Cardiac septum (tissue), 1 donor: ENCODE measurements at places on chromosomes 3 and 15.

DNA sequence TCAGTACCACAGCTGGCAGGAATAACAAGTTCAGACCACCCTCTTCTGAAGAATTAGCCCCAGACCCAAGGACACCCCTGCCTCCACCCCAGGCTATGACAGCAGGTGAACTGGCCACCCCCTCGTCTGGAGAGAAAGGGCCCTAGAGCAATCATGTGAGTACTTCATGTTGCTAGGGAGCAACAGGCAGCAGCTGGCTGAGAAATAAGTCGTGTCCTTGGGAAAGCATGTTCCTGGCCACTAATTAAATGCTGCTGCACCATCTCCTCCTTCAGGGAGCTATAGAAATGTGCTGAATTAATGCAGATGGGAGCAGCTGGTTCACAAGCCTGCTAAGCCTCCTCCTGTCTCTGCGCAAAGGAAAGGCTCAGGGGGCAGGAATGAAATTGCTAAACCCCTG lies 31.5 kb downstream of the MRPS11 start:
- DNase-seq = no peak

DNA sequence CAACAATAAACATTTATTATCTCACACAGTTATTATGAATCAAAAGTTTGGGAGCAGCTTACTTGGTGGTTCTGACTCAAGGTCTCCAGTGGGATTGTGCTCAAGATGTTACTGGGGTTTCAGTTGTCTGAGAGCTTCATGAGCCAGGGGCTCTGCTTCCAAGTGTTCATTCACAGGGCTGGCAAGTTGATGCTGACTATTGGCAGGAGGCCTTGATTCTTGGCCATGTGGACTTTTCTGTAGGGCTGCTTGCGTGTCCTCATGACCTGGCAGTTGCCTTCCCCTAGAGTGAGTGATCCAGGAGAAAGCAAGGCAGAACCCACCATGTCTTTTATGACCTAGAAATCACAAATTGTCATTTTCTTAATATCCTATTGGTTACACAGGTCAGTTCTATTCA lies 87.2 kb upstream of the TNFAIP8L3 start:
- no peak for DNase-seq

DNA sequence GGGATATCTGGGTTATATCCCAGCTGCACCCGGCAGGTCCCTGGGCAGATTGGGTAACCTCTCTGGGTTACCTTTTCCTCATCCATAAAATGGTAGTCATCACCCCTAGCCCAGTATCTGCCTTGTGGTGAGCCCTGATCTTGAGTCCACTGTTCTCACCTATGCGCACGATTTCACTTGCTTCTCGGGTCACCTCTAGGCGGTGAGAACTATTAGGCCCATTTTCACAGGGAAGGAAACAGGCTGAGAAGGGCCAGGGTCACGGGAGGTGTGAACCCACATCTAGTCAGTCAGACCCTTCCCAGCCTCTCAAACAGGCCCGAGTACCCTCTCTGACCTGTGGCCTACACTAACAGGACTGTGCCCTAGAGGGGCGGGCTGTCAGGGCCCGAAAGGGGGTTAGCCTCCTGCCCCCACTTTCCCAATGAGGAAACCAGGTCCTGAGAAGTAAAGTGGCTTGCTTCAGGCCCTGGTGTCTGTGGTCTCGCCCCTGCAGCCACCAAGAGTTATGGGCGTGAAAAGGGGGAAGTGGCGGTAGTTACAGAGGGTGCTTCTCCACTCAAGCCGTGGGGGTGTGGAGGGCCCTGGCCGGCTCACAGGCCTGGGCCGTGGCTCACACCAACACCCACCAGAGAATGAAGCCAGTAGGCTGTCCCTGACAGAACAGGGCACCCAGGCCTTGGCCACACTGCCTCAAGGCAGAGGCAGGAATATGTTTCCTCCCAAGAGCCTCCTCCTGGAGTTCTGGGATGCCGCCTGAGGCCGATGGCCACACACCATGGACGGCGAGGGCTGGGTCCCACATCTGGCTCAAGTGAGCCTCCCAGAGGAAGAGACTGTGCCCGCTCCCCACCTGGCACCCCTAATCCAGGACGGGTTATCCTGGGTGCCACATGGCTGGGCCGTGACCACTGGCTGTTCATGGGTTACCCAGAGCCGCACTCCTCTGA lies 19.5 kb downstream of the PSTPIP1 start:
- no peak for DNase-seq

DNA sequence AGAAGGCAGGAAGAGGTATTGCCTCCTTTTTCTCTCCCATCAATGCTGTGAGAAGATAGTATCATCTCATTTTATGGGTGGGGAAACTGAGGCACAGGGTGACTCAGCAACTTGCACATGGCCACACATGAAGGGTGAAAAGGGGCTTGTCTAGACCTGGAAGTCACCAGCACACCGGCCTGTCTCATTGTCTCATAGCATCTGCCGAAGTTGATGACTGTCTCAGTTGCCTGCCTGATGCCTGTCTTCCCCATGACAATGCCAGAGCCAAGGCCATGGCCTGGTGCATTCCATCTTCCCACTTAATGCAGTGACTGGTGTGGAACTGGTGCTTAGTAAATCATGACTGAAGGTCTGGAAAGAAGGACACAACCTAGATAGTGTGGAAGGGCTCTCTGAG lies 27.9 kb upstream of the PRR23E start:
- no peak for DNase-seq

- DNase-seq = no peak
Measured at GRCh38 chr3:10725067-10725466, 91.0 kb upstream of the SLC6A11 start.

DNA sequence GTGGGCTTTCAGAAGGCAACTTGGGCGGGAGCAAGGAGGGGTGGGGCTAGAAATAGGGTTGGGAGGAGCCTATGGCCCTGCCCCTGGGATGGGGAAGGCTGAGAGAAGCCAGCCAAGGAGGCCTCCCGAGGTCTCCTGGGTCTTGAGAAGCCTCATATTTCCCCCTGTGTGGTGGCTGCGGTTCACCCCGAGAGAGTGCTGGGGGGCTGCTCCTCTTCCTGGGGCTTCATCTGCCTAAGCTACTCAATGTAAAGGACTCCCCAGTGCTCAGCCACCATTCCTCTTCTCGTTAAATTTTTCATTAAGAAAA lies 174.3 kb downstream of the SMAD6 start:
- DNase-seq = peak; percentile 70

- no peak for DNase-seq
Measured at GRCh38 chr3:31704591-31705179, 172.0 kb downstream of the STT3B start.

DNA sequence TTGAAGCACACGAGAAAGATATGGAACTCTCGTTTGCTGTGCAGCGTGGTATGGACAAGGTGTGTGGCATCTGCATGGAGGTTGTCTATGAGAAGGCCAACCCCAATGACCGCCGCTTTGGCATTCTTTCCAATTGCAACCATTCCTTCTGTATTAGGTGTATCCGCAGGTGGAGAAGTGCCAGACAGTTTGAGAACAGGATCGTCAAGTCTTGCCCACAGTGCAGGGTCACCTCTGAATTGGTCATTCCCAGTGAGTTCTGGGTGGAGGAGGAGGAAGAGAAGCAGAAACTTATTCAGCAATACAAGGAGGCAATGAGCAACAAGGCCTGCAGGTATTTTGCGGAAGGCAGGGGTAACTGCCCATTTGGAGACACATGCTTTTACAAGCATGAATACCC lies 1.2 kb downstream of the MKRN3 start:
- no peak for DNase-seq

DNA sequence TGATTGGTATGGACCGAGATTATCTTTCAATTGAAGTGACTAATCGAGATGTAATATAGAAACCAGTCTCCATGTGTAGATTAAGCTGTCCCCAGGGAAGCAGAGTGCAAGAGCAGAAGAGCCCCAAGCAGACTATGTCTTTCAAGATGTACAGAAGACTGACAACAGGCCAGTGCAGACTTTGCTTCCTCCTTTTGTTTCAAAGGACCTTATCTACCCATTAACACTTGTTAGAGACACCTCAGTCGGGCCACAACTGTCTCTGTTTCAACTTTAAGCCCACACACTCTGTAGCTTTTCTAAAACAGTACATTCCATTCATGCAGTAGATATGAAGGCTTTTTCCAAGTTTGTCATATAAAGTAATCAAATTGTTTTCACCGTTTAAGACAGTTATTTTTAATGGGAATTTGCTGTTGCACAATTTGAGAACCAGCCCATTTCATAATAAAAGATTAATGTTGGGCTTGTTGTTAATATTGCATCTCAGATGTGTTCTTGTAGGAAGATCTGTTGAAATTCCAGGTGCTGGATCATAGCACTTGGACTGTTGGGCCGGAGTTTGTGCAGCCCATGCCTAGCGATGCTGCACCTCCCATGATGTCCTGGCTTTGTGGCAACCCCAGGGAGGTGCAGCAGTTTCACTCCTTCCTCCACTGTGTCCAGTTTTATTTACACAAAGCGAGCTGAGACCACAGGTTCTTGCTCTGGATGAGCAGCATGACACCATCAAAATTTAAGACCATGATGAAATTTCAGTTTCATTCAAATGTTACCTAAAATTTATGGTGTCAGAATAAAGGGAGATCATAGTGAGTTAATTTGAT lies 12.4 kb downstream of the GORASP1 start:
- DNase-seq = no peak

- DNase-seq = no peak
Measured at GRCh38 chr3:87309601-87310000, 33.2 kb upstream of the POU1F1 start.

DNA sequence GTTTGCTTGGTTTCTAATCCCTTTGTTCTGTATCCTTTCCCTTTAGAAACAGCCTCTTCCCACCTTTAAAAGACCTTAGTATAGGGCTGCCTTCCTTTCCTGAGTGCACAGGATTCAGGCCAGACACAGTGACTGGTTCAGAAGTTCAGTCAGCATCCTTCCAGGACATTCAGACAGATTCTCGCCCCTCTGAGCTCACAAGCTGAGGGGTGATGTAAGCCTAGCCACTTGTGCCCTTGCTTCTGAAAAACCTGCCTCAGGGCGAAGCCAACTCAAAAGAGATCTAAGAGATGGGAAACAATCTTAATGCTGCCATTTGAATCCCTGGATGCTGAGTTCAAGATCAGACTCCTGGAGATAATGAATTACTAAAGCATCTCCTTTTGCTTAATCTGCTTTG lies 6.7 kb upstream of the NSMCE3 start:
- DNase-seq = no peak

- DNase-seq = no peak
Measured at GRCh38 chr3:105322570-105323273, 44.0 kb upstream of the ALCAM start.

DNA sequence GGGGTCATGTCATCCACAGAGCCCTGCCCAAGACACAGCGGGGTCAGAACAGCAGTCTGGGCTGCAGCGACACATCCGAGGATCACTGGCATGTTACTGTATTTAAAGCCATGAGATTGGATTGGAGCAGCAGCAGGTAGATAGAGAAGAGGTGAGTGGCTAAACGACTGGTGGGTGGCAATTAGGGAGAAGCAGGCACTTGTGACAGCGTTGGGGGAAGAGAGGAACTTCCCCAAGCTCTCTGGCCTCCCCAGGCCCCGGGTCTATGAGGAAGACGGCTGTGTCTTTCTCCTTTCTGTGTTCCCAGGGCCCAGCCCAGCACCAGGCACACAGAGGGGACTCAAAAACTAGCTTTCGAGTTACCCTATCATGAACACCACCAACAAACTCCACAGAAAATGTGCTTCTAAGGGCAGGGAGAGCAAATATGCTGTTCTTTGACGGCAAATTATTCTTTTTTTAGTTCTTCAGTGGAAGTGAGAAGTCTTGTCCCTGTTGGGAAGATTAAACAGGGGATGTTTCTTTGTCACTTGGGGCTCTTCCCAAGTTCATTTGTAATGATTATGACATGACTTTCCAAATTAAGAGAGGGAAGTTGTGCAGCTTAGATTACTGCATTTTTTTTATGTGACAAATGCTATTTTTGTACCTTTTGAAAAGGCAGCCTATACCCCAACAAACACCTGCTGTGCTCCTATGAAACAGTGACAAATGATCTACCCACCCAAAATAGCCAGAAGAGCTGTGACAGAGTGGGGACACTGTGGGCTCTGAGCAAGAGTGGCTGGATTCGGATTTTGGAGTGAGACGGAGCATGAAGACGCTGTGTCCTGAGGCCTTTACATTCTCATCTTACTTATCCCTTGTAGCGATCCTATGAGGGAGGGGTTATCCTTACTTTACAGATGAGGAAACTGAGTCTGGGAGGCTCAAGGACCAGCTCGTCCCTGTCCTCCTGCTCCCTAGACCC lies 7.2 kb upstream of the SYNM start:
- no peak for DNase-seq

DNA sequence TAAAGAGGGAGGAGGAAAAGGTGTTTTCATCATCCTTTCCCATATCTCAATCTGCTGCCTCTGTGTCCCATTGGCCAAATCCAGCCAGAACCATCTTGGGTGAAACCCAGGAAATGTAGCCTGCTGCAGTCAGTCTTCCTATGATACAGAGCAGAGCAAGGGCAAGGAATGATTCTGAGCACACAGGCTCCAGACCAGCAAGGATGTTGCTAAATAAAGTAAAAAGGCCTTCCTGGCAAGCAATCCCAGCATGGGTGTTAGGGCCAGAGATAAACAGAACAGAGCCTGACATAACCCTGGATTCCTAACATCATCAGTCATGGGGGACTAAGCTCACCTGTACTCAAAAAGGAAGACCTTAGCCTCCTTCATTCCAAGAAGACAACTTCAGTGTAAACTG lies 90.7 kb upstream of the AGTR1 start:
- no peak for DNase-seq

- no peak for DNase-seq
Measured at GRCh38 chr3:45169125-45169904, 23.1 kb upstream of the CDCP1 start.

DNA sequence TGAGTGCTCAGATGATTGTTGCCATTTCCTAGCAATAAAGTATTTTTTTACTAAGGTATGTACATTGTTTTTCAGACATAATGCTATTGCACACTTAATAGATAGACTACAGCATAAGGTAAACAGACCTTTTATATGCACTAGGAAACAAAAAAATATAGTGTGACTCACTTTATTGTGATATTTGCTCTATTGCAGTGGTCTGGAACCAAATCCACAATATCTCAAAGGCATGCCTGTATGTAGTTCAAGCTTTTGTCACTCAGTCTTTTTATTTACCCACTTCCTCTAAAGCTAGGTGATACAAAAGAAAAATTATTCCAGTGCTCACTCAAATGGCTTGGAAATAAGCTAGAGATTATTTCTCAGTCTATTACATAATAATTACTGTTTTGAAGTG lies 209.9 kb upstream of the VEPH1 start:
- DNase-seq = no peak

DNA sequence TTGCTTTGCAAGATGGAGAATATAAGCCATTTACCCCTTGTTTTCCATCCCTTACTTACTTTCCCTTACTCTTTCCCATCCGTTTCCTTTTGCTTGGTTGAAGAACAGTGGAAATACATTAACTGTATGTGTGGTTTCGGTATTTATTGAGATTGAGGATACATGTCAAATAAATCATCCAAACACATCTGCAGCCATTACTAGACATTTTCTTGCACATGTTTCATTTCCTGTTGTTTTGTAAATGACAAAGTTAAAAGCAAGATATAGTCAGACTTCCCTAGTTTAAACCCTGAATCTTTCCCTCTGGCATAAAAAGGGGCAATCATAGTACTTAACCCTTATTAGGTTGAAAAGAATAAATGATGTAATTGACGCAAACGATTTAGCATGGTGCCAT lies 82.1 kb upstream of the BCHE start:
- DNase-seq = no peak
